CD4-positive, CD25-positive, alpha-beta regulatory T cell (primary cell): ENCODE measurements at places on chromosomes 16 and 17.

GRCh38 chr16:1950559-1950958, 3.9 kb downstream of the RPL3L start:
- no peaks in the 10 kb centered on the region for H3K4me1 ChIP-seq
- H3K27me3 ChIP-seq = no peaks in the 10 kb centered on the region
- no peak for DNase-seq
- H3K36me3 ChIP-seq = no peaks in the 10 kb centered on the region
- no peak overlapping the region for H3K4me3 ChIP-seq
- H3K27ac ChIP-seq = no peak overlapping the region

GRCh38 chr16:48121276-48121675, 34.5 kb downstream of the ABCC12 start:
- H3K36me3 ChIP-seq = no peaks in the 10 kb centered on the region
- no peaks in the 10 kb centered on the region for H3K4me1 ChIP-seq
- no peaks in the 10 kb centered on the region for H3K27me3 ChIP-seq
- DNase-seq = no peak
- no peak overlapping the region for H3K4me3 ChIP-seq

DNA sequence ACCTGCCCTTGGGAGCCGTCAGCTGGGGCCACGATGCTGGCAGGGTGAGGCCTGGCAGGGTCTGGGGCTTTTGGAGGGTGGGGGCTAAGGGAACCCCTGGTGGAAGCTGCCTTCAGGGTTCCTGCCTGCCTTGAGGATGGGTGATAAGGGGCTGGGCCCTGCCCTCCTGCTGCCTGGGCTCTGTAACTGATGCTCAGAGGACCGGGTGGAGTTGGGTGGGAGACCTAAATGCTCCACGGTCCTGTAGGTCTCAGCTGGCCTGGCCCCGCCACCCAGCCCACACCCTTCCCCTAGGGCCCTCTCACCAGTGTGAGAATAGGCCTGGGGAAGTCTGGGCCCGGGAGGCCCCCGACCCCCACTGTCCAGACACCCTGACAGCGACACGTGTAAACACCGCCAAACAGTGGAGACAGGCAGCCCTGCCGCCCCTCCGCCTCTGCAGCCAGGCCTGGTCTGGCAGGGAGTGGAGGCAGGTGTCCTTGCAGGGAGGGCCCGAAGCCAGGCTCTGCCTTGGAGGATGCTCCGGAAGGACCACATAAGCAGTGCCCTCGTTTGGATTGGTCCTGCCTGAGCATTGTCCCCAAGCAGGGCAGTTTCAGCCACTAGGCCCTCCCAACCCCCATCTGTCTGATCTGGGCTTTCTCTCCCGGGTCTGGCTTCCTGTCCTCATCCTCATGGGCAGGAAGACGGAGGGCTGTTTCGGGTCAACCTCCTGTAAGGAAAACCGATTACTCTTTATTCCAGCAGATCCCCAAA, 6.5 kb upstream of the BAHCC1 start:
- H3K4me1 ChIP-seq = peaks cover 31% of the 10 kb centered on the region
- no peak overlapping the region for H3K4me3 ChIP-seq
- H3K27me3 ChIP-seq = peaks cover 14% of the 10 kb centered on the region
- no peak overlapping the region for H3K27ac ChIP-seq
- H3K36me3 ChIP-seq = no peaks in the 10 kb centered on the region

DNA sequence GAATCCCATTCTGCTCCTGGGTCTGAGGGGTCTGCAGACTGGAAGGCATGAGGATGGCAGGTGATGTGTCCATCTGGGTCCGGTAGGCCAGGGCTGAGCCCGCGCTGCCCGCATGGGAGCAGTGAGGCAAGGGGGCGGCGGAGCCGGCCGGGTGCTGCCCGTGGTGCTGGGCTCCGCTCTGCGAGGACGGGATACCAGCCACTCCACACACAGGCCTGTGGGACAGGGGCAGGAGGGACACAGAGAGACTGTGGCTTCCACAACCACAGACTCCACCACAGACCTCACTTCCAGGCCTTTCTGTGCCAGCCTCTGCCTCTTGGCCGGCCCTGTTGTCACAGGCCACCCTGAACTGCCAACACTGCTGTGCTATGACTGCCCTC, 25.4 kb downstream of the MAP1LC3B start:
- no peaks in the 10 kb centered on the region for H3K4me1 ChIP-seq
- no peak overlapping the region for H3K4me3 ChIP-seq
- peaks cover 63% of the 10 kb centered on the region for H3K36me3 ChIP-seq
- H3K27ac ChIP-seq = no peak overlapping the region
- no peak for DNase-seq
- no peaks in the 10 kb centered on the region for H3K27me3 ChIP-seq

- peaks cover 16% of the 10 kb centered on the region for H3K27me3 ChIP-seq
- H3K36me3 ChIP-seq = no peaks in the 10 kb centered on the region
- no peak overlapping the region for H3K27ac ChIP-seq
- peak overlapping the region; percentile 32 for H3K4me3 ChIP-seq
These were observed 12.9 kb upstream of the ODF4 start for GRCh38 chr17:8326511-8327302.
